ENCODE measurements at places on chromosomes 2 and 18.

- DNase-seq = peak; percentile 56
Observed at GRCh38 chr18:33440060-33441043, at the start of gene CCDC178. Gene CCDC178 (minus strand): TSS chr18:33440721. CDS start chr18:33412088, 28,633 bp downstream.

GRCh38 chr2:20930928-20931327 is 108.0 kb upstream of the LDAH start:
- no peak for DNase-seq

DNA sequence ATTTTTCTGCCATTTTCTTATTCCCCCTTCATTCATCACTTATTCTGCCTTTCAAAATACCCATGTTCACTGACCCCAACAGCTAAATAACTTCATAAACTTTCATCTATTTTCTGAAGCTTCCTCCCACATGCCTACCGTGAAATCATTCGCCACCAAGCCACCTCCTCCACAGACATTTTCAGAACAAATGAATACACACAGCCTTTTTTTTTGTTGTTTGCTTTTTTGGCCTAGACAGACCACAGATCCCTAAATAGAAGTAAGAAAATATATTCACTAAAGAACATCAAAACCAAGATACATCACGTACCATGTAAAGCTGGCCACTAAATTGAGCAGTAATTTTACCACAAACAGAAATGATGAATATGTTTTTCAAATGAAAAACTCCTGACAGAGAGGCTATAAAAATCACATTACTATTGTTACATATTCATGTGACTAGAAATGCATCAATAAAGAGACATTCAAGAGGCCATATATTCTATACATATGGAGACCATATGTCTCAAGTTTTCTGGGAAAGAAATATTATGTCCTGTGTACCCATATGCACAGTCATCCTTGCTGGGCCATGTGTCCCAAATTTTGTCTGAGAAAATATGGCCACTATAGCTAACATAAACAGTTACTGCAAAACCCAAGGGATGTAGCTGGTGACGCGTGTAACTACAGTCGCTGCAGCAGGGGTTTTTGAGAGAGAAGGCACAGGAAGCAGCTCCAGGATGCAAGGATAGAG is 200.3 kb downstream of the FBXO15 start:
- DNase-seq = no peak

DNA sequence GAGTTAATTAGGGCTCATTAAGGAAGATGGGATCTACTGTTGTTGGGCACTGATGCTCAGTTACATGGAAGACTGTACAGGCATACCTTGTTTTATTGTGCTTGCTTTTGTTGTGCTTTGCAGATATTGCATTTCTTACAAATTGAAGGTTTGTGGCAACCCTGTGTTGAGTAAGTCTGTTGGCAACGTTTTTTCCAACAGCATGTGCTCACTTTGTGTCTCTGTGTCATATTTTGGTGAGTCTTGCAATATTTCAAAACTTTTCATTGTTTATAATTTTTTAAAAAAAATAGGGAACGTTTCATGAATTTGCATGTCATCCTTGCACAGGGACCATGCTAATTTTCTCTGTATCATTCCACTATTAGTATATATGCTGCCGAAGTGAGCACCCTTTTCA is 15.6 kb downstream of the PHLPP1 start:
- no peak for DNase-seq

- DNase-seq = no peak
Observed at GRCh38 chr2:29219374-29219773, 104.2 kb downstream of the CLIP4 start.

- no peak for DNase-seq
Observed at GRCh38 chr2:65660340-65660739, 227.9 kb upstream of the SPRED2 start.

DNA sequence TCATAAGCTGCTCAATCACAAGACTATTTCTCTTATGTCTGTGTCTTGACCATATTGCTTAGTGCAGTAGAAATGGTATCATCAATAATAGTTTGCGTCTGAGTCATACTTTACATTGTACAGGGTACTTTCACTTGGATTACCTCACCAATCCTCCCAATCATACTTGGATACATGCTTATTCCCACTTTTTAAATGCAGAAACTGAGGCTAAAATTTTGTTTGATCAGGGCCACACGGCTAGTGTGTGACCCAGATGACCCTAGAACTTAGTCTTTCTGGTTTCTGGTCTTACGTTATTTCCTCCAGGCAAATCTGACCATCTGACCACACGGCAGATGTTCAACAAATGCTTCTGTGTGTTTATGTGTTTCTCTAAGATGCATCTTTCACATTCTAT is 23.8 kb upstream of the CCL20 start:
- no peak for DNase-seq

DNA sequence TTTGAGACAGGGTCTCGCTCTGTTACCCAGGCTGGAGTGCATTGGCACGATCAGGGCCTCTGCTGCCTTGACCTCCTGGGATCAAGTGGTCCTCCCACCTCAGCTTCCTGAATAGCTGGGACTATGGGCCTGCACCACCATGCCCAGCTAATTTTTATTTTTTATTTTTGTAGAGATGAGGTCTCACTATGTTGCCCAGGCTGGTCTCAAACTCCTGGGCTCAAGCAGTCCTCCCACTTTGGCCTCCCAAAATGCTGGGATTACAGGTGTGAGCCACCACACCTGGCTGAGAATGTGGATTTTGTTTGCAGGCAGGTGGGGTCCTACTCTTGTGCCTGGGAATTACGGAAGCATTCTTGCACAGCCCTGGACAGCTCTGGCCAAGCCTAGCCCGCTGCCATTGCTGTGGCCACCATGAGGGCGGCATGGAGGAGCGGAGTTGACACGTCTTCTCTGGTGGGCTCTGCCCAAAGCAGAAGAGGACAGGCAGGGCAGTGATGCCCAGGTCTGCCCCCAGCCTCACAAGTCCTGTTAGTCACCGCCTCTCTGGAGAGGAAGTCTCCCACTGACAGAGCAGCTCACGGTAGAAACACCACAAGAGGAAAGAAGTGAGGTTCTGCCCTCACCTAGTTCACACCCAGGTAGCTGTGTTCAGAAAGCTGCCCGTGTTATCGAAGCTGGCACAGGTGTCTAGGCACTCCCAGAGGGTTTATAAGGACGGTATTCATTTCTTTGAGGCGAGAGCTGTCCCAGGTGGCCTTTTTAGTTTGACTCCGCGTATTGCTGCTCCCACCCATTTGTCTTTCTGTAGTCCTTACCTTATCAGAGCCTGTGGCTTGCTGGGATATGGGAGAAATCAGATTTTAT is 46.2 kb downstream of the ARMC9 start:
- DNase-seq = no peak

GRCh38 chr18:76436342-76436741 is 58.7 kb downstream of the ZNF516 start:
- no peak for DNase-seq

DNA sequence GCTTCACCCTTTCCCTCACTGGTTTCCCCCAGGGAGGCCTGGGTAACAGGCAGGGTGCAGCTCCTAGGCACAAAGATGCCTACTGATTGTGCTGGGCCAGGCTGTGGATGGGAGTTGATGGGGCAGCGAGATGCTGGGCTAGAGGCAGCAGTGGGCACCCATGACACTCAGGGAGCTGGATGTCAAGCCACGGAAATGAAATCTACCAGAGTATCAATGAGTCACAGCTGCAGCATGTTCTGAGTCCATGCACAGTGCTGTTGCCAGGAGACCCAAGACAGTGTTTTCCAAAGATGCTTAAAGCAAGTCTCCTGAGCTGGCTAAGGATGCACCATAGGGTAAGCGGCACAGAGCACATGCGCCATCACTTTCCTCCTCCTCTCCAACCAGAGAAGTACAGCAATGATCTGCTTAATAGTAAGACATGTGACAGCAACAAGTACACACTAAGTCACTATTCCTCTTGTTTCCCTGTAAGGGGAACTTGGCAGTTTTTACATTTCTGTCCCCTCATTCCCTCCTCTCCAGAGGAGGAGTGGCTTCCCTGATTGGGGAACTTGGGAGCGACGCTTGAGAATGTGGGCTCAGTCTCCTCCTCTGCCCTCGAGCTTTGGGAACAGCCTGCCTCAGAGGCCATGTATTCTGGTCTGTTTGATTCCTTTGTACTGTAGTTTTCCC is 57.2 kb downstream of the CDC42EP3 start:
- no peak for DNase-seq

GRCh38 chr2:240127911-240128607 is 8.0 kb downstream of the COPS9 start:
- DNase-seq = peak; percentile 6

GRCh38 chr18:46211816-46212215 is 107.6 kb downstream of the HAUS1 start:
- DNase-seq = no peak

DNA sequence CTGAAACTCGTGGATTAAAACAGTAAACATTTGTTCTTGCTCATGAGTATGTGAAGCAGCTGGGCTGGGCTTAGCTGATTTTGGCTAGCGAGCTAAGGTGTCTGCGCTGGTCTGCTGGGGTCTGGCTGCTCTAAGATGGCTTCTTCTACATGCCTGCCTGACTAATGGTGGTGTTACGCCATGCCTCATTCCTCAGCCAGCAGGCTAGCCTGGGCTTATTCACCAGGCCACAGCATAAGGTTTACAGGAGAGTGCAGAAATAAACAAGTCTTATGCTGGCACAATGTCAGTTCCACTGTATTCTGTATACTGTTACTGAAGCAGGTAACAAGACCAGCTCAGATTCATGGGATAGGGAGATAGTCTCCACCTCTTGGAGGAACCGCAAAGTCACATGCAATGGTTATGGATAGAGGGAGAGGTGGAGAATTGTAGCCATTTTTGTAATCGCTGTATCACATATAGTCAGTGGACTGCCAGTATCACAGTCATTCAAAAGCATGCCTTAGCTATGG is 80.0 kb downstream of the RHBDD1 start:
- no peak for DNase-seq

DNA sequence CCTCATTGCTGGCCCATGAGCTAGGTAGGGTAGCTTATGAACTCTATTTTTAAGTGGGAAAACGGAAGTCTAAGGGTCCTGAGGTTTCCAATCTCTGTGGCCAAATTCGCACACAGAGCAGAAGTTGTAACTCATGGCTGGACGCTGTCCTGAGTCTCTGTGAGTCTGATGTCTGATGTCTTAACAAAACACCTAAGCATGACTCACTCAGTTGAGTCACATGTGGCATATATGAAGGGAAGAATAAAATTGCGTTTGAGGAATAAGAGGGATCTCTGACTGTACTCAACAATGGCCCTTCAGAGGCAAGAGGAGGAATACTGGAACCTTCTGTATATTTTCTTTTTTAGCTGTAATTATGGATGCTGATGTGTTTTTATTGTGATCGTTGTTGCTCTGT is 569.7 kb downstream of the RIT2 start:
- no peak for DNase-seq

GRCh38 chr2:119360423-119360966 is 6.1 kb downstream of the C2orf76 start:
- no peak for DNase-seq

DNA sequence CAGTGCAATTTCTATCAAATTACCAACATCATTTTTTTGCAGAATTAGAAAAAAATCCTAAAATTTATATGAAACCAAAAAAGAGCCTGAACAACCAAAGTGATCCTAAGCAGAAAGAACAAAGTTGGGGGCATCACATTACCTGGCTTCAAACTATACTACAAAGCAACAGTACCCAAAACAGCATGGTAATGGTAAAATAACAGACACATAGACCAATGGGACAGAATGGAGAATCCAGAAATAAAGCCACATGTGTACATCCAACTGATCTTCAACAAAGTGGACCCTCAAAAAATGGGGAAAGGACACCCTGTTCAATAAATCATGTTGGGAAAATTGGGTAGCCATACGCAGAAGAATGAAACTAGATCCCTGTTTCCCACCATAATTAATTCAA is 245.7 kb upstream of the CTAGE1 start:
- DNase-seq = no peak

Measured in left lung (tissue), 14 donors.